NCI-H446 treated with DMSO at 0.1 percent for 48 hours (cell line): ENCODE measurements at places on chromosomes 3 and 15.

DNA sequence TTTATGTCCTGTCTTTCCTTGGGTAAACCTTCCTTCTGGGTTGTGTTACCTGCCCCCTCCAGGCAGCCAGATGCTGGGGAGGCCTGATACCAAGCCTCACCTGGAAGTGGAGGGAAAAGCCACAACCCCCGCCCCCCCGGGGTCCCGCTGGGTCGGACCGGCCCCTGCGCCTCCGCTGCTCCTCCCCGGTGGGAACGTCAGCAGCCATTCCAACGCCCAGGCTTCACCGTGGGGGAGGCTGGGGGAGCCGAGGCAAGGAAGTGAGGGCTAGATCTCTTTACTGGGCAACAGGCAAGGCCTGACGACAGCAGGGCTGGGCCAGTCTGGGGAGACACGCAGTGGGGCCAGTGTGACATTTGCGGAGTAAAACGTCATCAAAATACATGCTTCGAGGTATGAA, 53.0 kb upstream of the SNRPA1 start:
- DNase-seq, result no peak

GRCh38 chr3:182220471-182220870, 508.7 kb downstream of the SOX2 start:
- no peak for DNase-seq

- no peak for DNase-seq
Measured at GRCh38 chr3:66021731-66022131, 17.0 kb downstream of the MAGI1 start.

DNA sequence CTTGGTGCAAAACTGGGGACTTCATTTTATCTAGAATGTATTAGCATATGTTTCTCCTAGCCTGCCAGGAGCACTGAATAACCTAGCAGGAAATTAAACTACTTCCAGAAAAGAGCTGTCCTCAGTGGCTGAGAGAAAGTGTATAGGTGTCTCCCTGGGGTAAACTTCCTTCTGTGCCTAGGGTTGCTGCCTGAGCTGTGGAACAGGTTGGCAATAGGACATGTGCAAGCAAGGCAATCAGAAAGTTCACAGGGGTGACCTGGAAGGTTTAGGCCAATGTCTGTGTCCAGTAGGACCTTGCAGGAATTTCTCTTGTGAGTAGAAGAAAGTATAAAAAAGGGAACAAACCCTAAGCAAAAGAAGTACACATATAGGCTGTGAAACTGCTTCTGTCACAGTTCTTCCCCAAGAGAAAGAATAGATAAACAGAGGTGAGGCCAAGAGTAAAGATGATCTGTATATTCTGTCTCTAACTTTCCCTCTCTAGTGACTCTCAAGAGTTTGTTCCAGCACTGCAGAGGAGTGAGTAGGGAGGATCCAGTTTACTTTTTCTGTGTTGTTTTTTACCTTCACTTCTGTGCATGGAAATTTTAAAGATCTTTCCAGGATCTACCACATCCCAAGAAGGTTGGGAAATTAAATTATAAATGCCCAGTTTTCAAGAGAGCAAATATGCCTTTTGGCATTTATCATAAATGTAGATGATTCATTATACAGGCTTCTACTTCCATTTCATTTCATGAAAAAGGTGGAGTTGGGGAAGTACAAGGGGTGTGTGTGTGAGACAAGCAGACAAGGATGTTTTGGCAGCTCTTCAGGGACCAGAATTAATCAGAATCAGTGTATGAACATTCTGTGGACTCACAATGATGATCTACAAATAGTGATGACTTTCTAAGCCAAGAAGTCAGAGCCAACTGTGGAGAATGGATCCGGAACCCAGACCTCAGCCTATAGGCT, 155.2 kb downstream of the RBPMS2 start:
- DNase-seq, result no peak

DNA sequence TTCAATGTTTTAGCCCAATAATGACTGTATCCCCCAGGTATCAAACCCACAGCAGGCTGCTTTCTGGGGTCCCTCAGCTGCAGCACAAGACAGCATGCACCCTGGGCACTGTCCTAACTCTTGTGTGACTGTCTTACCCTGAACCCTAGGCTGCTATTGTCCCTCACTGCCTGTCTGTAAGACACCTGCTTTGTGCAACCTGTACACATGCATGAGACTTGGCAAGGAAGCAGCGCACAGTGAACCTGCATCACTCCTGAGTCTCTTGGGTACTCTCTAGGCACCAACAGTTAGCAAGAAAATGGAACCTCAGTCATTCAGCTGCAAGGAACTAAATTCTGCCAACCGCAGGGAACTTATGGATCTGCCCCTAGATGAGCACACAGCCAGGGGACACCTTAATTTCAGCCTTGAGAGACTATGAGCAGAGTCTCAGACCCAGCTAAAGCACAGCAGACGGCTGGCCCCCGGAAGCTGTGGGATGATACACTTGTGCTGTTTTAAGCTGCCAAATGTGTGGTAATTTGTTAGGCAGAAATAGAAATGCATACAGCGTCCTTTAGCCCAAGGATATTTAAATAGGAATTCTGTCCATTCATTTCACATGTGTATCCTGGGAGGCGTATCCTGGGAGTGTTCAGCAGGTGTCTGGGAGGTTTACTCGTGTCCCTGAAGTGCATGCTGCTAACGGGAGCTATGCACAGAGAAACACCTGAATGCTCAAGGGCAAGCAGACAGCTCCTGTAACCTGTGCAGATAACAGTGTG, 223.8 kb downstream of the KLF13 start:
- no peak for DNase-seq

- no peak for DNase-seq
Measured at GRCh38 chr3:104885214-104885814, 481.4 kb upstream of the ALCAM start.

DNA sequence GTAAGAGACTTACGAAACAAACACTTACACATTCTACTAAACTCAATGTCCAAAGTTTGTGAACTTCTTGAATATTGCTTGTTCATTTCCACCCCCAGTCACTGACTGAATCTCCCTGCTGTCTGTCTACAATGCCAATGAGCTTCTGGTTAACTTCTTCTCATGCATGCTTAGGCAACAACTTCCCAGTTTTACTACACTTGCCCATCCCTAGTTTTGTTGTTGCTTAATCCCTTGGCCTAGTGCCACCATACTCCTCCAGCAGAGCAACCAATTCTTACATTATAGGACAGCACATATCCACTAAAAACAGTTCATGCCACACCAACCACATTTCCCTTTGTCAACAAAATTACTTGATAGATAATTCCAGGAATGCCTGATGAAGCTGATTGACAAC, 40.9 kb upstream of the CCR2 start:
- no peak for DNase-seq

DNA sequence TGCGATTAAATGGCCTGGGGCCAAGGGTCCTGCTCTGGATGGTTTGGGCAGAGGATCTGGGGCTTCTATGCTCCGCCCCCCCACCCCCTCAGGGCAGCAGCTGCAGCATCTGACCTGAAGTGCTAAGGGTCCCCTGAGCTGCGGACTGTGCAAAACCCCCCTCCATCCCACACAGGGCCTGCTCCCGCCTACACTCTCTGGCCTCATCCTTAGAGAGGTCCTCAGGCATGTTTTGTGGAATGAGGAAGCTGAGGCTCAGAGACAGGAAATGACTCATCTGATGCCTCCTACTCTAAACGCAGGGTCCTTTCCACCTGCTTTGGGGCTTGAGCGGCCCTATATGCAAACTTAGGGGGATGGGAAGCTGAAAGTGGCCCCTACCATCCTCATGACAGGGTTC, 59.5 kb upstream of the CTSH start:
- DNase-seq, result no peak

DNA sequence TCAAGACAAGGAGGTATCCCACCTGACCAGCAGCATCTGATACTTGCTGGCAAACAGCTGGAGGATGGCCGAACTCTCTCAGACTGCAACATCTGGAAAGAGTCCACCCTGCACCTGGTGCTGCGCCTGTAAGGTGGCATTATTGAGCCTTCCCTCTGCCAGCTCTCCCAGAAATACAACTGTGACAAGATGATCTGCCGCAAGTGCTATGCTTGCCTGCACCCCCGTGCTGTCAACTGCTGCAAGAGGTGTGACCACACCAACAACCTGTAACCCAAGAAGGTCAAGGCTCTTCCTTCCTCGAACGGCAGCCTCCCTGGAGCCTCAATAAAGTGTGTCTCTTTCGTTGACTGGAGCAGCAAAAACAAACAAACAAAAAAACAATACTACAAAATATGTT, 2.2 kb upstream of the SLC4A7 start:
- no peak for DNase-seq

DNA sequence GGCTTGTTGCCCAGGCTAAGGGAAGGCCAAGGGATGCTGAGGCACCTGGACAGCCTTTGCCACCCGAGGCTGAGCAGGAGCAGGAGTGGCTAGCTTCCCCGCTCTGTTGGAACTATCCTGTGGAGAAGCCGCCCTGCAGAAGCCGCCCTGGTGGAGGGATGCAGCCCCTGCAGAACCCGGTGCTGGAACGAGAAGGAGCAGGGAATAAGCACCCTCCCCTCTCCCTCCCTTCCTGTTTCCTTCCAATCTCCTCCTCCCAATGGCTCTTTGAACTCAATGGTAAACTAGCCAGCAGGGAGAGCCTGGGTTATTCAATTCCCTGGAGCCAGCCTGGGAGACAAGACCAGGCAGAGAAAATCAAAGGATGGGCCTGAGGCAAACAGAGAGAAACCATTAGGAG, 11.8 kb upstream of the HRG start:
- no peak for DNase-seq

DNA sequence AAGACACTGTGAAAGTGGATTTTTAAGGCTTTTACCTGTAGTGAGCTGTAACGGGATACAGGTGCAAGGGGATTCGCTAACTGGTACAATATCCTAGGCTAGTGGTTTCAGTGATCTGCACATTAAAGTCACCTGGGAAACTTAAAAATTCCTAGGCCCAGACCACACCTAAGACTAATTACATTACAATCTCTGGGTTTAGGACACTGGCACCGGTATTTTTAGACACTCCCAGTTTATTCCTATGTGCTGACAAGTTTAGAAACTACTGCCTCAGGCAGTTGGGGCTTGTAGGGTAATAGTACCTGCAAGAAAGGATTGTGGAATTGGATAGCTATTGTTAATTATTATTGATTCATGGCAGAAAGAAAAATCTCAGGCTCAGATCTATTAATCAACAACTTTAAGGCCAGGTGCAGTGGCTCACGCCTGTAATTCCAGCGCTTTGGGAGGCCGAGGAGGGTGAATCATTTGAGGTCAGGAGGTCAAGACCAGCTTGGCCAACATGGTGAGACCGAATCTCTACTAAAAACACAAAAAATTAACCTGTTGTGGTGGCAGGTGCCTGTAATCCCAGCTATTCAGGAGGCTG, 50.4 kb upstream of the CASR start:
- DNase-seq, result no peak

DNA sequence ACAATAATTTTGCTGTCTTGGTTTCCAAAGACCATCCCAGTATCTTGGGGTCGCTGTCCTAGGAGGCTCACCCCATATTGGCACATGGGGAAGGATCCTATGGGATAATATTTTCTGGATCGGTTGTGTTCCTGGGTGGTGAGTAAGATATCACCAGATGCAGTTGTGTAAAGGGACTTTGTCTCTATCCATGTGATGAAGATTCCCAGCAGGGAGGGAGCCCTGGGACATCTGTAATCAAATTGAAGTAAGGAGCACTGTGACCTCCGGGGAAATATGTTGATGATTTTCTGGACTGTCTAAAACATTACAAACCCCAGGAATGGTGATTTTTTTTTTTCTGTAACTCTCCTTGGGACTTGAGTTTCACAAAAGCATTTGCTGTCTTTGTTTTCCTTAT, 36.2 kb upstream of the LRTM1 start:
- no peak for DNase-seq

DNA sequence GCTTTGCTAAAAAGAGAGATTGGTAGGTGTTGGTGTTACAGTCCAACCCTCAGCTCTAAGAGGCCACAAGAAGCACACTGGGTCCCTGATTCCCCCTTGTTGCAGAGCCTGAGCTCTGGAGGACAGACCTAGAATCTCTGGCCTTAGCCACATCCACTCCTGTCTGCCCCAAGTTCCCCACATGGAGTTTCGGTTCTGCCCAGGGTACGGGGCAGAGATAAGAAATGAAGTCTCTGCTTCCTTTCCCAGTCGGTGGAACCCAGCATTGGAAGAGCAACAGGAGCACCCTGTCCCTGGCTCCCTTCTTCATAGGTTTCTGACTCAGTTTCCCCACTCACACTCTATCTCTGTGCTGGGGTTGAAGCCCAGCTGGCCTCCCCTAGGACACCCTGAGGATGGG, 13.2 kb downstream of the PRR23E start:
- DNase-seq, result no peak

- no peak for DNase-seq
Measured at GRCh38 chr3:133248389-133248788, 151.5 kb upstream of the BFSP2 start.
